ENCODE measurements at places on chromosomes 16 and 17. TPM values are rescaled to one million over a fixed set of nuclear protein-coding genes. Genes with fewer than 3 reads are reported as not detected.
A peak's percentile ranks its signal among the peaks of the same experiment; 100 is the strongest.

GRCh38 chr16:88758227-88758943 lies 26.6 kb downstream of the PIEZO1 start:
- DNase-seq = no peak
- H3K4me1 ChIP-seq = peaks cover 78% of the 10 kb centered on the region
- H3K27me3 ChIP-seq = no peaks in the 10 kb centered on the region
- H3K4me3 ChIP-seq = no peak overlapping the region
- H3K27ac ChIP-seq = peak overlapping the region; percentile 84

VAMP2 gene
- 17.3 TPM for total RNA-seq

GRCh38 chr17:81164371-81165245 lies 699 bp upstream of the PVALEF start:
- H3K27me3 ChIP-seq = peaks cover 64% of the 10 kb centered on the region
- no peaks in the 10 kb centered on the region for H3K36me3 ChIP-seq
- peaks cover 6% of the 10 kb centered on the region for H3K4me1 ChIP-seq
- peak overlapping the region; percentile 40 for H3K4me3 ChIP-seq

GRCh38 chr16:12002447-12003006 lies 26.0 kb downstream of the SNX29 start:
- no peak overlapping the region for H3K4me3 ChIP-seq
- H3K27ac ChIP-seq = no peak overlapping the region
- no peaks in the 10 kb centered on the region for H3K4me1 ChIP-seq
- DNase-seq = peak; percentile 53
- peaks cover 66% of the 10 kb centered on the region for H3K36me3 ChIP-seq

KRT28 gene
- not detected for total RNA-seq

DNA sequence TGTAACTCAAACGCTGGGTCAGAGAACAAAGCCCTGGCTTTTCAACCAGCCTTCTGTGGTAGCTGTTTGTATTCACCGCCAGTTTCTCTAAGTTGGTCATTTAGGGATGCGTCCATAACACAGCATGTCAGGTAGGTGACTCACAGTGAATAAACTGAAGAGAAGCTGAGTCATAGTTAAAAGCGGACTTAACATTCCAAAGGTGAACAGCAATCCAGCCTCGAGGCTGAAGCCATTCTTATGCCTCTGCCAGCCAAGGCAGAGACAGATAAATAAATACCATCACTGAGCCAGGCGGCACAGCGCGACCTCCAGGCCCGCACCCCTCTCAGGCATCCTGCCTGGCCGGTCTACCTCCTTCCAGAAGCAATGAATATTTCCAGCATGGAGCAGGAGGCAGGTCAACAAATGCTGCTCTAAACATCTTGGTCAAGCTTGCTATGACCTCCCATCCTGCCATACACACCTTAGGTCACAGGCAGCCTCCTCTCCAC lies 12.4 kb upstream of the CACNG4 start:
- peak; percentile 71 for DNase-seq
- no peak overlapping the region for H3K4me3 ChIP-seq
- no peaks in the 10 kb centered on the region for H3K36me3 ChIP-seq
- peaks cover 22% of the 10 kb centered on the region for H3K4me1 ChIP-seq

DNA sequence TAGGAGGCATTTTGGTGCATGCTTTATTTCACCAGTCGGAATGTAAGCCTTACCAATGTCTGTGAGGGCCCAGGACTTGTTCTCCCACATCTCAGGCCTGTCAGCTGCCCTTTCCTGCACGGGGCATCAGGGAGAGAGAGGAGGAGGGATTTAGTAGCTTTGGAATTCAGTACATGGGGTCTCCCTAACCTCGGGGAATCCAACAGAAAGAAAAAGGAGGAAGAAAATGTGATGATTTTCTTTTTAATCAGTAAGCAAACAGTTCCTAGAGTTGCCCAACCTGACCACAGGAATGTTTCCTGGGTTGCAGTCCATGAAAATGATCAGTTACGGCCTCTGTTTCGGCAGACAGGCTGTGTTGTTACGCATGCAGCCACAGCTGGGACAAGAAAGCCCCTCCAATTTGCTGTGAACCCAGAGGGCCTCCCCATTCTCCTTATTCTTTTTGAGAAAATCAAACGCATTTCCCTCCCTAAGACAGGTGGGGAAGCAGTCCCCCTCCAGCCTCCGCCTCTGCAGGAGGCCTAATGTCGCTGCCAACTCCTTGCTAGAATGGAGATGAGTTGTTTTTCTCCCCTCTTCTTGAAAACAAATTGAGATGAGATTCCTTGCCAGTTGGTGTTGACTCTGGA lies 53.1 kb upstream of the TANGO6 start:
- H3K36me3 ChIP-seq = no peaks in the 10 kb centered on the region
- DNase-seq = peak; percentile 84
- H3K27me3 ChIP-seq = no peaks in the 10 kb centered on the region
- peak overlapping the region; percentile 39 for H3K27ac ChIP-seq
- H3K4me3 ChIP-seq = no peak overlapping the region

FBXL19 gene
- total RNA-seq = 9.3 TPM

MYH11 gene
- 1,297 TPM for total RNA-seq
